ENCODE measurements at places on chromosomes 1 and 21.

GRCh38 chr1:9058465-9058864 is 11.0 kb downstream of the SLC2A5 start:
- no peak for DNase-seq

DNA sequence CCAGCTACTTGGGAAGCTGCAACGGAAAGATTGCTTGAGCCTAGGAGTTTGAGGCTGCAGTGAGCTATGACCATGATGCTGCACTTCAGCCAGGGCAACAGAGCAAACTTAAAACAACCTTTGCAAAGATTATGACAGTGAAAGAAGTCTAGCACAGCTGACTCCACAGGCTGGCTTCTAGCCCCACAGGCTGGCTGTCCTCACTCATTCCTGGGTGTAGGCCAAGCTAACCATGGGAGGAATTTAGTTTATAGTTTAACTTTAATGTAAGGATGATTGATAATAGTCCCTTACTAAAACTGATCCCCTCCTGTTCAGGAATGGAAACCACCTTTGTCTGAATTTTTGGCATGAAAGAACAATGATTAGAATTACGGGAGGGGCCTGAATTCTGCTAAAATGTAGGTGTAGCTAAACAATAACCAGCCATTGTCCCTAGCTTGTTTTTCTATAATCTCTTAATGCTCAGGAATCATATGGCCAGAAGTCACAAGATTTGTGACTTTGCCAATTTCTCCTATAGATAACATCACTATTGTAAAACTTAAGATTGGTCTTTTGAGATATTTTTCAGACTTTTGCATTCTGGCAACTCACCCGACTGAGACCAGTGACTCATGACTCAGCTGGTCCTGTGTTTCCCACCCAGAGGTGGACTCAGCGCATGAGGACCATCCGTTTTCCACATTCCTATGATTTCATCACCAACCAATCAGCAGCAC is 28.1 kb upstream of the SGIP1 start:
- DNase-seq = peak; percentile 74

- DNase-seq = no peak
Observed at GRCh38 chr21:28974531-28975227, 18.0 kb downstream of the LTN1 start.

DNA sequence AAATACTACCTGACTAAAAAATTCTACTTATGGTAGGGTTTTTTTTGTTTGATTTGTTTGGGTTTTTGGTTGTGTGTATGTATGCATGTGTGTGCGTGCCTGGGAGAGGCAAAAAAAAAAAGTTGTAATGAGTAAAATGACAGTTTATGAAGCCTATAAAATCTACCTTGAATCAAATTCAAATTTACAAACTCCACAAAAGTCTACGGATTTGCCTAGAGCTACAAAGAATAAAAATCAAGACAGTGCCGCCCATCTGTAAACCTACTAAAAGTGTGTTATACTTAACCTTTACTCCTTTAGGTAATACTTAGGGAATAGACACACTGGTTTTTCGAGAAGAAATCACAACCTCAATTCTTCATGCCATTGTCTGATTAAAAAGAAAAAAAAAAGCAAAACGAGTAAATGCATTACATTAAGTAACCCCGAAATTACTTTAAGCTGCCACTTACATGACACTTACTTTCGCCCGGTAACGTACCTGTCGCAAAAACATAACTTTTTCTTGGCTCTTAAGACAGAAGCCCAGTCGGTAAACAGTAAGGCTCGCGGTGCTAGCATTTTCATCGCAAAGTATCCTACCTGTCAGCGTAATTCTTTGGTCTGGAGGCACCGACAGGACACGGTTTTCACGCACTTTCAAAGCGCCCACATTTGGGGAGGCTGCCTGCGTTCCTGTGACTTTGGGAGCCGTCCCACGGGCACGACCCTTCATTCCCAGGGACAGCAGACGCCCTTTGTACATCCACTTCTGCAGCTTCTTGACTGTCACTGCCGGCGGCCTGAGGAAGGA is 951 bp downstream of the SYDE2 start:
- DNase-seq = no peak

DNA sequence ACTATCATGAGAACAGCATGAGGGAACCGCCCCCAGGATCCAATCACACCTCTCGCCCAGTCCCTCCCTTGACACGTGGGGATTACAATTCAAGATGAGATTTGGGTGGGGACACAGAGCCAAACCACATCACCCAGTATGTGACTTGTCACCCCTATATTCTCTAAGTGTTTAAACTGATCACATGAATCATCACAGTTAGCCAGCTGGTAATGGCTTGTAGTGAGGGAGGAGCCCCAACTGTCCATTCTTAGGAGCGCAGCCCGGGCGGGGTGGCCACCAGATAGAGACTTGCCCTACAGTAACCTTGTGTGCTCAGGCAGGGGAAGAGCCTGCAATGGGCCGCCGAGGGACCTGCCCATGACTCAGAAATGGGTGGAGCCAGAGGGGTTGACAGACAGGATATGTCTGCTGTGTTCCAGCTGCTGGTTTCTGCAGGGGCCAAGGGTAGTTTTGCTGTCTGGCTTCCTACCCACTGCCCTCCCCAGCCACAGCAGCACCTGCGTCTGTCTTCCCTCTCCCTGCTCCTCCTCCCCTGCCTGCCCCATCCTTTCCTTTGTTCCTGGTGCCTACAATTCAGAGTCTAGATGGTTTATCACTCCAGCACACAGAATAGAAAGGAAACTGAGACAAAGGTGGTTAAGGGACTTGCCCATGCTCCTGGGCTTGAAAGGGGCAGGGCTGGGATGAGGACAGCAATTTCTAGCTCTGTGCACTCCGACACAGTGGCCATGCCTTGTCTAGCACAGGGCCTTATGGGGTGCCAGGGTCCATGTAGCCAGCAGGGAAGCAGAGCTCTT is 9.2 kb downstream of the ABCG1 start:
- peak; percentile 5 for DNase-seq

- DNase-seq = no peak
Observed at GRCh38 chr1:52321061-52321460, 44.9 kb downstream of the CC2D1B start.

DNA sequence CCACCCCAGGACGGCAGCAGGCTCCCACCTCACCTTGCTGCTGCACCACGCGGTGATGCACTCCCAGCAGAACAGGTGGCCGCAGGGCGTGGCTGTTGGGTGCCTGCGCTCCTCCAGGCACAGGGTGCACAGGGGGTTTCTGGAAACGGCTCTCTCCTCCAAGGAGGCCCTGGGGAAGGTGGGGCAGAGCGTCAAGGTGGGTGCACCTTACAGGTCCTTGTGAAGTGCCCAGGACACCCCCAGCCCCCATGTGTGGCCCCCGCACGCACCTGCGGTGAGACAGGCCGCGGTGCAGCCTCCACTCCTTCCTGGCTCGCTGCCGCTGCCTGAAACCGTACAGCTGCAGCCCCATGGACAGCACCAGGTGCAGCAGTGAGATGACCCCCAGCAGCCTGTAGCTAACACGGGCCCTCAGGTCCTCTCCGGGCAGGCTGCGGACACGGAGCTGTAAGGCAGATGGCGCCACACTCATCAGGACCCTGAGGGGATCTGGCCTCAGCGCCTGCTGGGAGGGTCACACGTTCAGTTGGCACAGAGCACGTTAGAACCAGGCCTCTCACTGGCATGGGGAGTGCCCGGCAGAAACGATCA is 5.8 kb downstream of the PEX10 start:
- no peak for DNase-seq

DNA sequence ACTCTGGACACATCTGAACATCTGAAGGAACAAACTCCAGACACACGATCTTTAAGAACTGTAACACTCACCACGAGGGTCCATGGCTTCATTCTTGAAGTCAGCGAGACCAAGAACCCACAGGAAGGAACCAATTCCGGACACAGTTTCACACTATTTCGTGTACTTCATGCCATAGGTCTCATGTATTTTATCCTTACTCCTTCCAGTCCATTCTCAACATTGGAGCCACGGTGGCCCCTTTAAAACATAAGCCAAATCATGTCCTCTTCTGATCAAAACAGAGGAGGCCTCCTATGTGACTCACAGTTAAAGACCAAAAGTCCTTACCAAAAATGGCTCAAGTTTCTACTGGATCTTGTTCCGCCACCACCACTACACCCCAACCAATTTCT is 29.8 kb upstream of the RCOR3 start:
- DNase-seq = no peak

DNA sequence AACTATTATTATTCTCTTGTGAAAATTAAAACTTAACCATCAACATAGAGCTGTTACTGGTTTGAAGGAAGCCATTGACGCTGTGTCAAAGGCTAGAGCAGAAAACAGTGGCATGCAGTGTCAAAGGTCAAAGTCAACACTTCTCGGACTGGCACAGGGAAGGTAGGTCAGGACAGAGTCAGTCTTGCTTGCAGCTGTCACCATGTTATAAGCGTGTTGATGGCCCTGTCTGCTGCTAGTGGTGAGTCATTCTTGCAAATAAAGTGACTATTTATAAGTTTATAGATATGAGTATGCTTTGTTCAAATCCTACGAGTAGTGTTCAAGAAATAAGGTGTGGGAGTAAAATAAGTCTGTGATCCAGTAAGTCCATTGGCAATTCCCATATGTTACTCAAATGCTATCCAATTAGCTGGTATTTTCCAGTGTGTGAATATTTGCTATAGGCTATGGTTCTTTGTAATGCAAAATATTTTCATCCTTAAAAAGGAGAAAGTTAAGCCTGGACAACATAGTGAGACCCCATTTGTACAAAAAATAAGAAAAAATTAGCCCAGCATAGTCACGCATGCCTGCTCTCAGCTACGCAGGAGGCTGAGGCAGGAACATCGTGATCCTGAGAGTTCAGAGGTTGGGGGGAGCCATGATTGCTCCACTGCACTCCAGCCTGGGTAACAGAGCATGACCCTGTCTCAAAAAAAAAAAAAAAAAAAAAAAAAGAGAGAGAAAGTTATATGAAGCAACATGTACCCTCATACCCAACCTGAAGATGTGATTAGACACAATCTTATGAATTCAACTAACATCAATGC is 26.3 kb upstream of the TINAGL1 start:
- peak; percentile 34 for DNase-seq

GRCh38 chr1:202172015-202172355 is 11.6 kb upstream of the PTPN7 start:
- DNase-seq = no peak

GRCh38 chr1:245475126-245475525 is 320.3 kb downstream of the KIF26B start:
- no peak for DNase-seq

GRCh38 chr1:82387012-82387366 is 586.3 kb downstream of the ADGRL2 start:
- no peak for DNase-seq

- no peak for DNase-seq
Observed at GRCh38 chr1:228170666-228171065, 5.1 kb downstream of the IBA57 start.

GRCh38 chr1:66357478-66358197 is 176.3 kb upstream of the SGIP1 start:
- DNase-seq = no peak

GRCh38 chr1:20521960-20522861 is 14.3 kb upstream of the MUL1 start:
- DNase-seq = peak; percentile 68

DNA sequence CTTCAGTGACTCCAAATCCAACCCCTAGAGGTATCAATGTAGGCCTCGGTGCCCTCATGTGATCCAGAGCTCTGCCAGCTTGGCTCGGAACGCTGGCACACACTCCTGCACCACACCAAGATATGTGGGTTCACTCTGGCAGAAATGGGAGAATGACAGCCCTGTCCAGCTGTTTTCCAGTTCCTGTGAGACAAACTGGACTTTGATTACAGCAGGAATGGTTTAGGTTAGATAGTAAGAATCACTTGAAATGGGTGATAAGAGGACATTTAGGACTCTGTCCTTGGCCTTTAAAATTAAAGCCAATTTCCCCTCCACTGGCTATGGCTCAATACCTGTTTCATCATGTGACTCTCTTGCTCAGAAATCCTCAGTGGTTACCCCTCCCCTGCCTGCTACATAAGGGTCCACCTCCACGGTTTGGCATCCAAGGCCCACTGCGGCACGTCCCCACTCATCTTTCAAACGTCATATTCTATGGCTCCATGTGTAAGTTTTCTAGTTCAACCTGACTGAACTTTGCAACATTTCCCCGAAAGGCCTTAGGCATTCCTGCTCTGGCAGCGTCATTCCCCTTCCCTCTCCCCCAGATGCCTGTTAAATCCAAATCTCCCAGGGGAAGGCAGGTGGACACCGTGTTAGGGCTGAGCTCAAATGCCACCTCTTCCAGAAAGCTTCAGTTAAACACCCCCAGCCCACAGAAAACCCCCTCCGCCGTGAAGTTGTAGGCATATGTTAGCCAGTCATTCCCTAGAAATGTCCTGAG is 44.7 kb downstream of the PLEKHA6 start:
- DNase-seq = no peak

- DNase-seq = no peak
Observed at GRCh38 chr1:82806133-82806532, 1005.4 kb downstream of the ADGRL2 start.

DNA sequence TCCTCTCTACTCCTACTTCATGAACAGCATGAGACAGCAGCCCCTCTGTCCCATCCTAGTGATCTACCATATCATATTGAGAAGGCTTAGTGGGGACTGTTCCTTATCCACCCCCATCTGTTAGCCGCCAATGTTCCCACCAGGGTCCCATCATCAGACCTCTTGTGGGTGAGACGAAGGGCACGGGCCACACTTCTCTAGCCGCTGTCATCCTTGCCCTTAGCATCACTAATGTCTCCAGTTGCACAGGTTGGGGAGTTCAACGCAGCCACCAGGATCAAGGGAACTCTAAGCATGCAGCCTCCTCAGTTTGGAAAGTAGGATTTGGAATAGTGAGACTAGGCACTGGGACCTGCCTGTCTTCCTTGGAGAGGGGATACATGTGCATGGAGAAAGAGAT is 20.1 kb downstream of the INKA2 start:
- no peak for DNase-seq

GRCh38 chr1:27887215-27888021 is 15.1 kb downstream of the THEMIS2 start:
- DNase-seq = no peak

GRCh38 chr1:199335496-199335895 is 692.0 kb upstream of the NR5A2 start:
- no peak for DNase-seq

- DNase-seq = no peak
Observed at GRCh38 chr1:111930356-111930755, 59.1 kb downstream of the KCND3 start.

- no peak for DNase-seq
Observed at GRCh38 chr21:15390049-15390448, 325.2 kb upstream of the NRIP1 start.

DNA sequence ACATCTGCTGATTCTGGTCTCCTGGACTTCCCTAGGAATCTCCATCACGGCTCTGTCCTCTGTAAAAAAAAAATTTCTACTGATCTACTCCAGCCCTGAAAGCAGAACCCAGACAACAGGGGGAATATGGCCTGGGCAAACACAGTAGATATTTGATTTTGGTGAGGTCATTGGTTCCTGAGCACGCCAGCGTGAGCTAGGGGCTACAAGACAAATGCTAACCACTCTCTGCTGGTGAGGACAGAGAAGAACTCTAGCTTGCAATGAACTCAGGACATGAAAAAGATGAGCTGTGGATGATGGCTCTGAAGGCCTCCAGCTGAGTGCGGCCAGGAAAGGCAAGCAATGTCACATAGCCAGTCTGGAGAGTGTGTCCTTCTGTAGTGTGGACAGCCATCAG is 17.2 kb upstream of the FYB2 start:
- no peak for DNase-seq

- peak; percentile 22 for DNase-seq
Observed at GRCh38 chr1:232868793-232869491, 63.7 kb downstream of the MAP10 start.

All from HS-27A (cell line).